ENCODE measurements at places on chromosomes 11 and 22.
A peak's percentile ranks its signal among the peaks of the same experiment; 100 is the strongest.

- DNase-seq, result peak; percentile 96
Measured at GRCh38 chr22:39239561-39240423, 5.0 kb downstream of the PDGFB start.

DNA sequence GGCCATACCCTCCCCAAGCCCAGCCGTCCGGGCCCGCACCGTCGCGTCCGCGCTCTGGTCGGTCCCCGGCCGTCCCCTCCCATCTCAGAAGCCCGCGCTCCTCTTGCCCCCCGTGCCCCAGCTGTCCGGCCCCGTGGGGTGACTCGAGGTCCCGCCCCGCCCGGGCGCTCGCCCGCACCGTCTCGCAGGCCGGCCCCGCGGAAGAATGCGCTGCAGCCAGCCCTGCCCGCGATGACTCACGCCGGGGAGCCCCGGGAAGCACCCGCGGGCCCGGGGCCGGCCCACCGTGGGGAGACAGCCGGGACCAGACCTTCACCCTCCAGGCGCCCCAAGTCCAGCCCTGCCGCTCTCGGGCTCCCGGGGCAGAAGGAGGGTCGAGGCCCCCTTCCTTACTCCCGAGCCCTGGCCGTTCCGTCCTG lies 320 bp upstream of the PHLDA2 start:
- peak; percentile 68 for DNase-seq

DNA sequence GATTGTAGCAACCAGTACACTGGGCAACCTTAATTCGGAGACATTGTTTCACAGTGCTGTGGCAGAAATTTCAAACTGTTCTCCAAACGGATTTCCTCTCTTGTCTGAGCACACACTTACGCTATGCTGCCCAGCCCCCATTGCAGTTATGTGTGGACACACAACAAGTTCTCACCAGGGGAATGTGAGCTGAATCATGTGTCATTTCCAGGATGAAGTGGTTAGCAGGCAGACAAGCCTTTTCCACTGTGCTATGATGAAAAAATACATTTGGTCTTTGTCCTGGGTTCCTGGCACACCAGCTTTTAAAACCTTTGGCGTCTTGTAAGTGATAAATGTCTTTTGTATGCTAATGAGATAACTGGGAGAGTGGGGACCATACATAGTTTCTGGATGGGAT lies 46.9 kb upstream of the SYT9 start:
- no peak for DNase-seq

DNA sequence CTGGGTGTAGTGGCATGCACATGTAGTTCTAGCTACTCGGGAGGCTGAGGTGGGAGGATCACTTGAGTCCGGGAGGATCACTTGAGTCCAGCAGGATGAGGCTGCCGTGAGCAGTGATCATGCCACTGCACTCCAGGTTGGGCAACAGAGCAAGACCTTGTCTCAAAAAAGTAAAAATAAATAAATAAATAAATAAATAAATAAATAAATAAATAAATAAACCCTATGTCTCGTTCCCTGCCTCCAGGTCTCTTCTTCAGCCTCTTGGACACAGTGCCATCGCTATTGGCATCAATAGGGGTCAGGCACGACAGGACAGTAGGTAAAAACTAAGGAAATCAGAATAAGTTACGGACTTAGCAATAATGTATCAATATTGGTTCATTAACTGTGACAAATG lies 23.4 kb upstream of the SYT12 start:
- DNase-seq, result no peak

- no peak for DNase-seq
Measured at GRCh38 chr22:46428602-46429324, 93.2 kb downstream of the TRMU start.

- no peak for DNase-seq
Measured at GRCh38 chr11:58770166-58770565, 38.4 kb upstream of the GLYAT start.

- DNase-seq, result no peak
Measured at GRCh38 chr11:66369073-66369894, 2.3 kb downstream of the SLC29A2 start.

DNA sequence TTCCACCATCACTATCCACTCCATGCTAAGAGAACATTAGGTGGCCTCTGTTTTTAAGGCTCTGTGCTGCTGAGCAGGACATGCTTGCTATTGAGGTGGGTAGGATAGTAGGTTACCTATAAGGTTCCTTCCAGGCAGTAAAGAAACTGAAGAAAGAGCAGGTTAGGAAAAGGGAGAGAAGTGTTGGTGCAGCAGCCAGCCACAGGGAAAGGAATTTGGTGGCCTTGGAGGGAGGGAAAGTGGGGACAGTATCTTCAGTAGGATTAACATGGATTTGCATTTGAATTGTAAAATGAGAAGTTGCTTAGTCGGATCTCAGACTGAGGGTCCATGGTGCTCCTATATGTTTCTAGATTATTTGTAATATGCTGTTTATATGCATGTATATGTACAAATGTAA lies 49.2 kb upstream of the OLFML1 start:
- DNase-seq, result no peak

DNA sequence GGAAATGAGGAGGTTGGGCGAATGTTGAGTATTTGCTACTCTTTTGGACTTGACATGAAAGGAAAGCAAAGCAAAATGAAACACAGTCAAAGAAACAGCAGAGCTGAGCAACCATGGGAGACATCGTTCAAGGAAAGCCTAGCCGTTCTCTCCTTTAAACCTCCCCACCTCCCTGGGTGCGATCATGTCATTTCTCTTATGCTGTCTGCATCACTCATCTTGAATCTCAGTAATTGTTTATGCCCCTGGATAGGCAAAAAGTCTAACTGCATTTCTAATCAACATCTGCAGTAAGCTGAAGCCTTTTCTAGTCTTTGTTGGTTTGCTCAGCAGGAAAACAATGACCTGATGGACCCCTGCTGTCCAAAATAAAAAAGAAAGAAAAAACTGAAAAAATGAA lies 107.0 kb downstream of the MSANTD4 start:
- DNase-seq, result no peak

GRCh38 chr11:77407613-77408012 lies 66.3 kb downstream of the PAK1 start:
- peak; percentile 80 for DNase-seq

- no peak for DNase-seq
Measured at GRCh38 chr11:119155733-119156492, 7.1 kb downstream of the ABCG4 start.

- no peak for DNase-seq
Measured at GRCh38 chr11:75949023-75949672, 134.1 kb downstream of the UVRAG start.

- DNase-seq, result no peak
Measured at GRCh38 chr22:26524870-26525269, 12.6 kb upstream of the TFIP11 start.

DNA sequence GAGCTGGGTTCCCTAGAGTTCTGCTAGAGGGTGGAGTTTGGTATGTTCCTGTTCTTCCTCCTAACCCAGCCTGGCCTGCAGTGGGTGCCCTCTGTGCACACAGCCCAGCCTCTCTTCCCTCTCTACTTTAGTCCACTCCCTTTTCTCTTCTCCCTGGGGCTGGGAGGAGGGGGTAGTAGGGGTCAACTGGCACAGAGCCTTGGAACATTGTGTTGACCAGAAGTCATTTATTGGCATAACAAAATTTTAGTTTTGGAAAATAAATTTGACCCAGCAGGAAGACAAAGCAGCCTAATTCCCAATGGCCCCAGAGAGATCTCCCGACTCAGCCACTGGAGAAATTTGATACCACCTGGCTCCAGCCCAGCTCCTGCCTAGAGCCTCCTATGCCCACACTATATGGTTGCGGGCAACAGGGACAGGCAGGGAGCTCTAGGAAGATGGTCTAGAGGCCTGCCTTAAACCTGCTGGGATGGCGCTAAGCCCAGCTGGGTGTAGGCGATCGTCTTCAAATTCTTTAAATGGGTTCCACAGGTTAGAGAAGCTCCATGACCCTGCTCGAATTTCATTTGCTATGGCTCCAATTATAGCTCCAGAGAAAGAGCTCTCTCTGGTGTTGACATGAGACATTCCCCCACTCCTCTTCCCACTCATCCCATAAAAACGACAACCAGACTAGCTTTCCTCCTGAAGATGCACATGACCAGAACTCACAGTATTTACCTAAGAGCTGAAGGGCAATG lies 9.9 kb downstream of the PCSK7 start:
- peak; percentile 41 for DNase-seq

DNA sequence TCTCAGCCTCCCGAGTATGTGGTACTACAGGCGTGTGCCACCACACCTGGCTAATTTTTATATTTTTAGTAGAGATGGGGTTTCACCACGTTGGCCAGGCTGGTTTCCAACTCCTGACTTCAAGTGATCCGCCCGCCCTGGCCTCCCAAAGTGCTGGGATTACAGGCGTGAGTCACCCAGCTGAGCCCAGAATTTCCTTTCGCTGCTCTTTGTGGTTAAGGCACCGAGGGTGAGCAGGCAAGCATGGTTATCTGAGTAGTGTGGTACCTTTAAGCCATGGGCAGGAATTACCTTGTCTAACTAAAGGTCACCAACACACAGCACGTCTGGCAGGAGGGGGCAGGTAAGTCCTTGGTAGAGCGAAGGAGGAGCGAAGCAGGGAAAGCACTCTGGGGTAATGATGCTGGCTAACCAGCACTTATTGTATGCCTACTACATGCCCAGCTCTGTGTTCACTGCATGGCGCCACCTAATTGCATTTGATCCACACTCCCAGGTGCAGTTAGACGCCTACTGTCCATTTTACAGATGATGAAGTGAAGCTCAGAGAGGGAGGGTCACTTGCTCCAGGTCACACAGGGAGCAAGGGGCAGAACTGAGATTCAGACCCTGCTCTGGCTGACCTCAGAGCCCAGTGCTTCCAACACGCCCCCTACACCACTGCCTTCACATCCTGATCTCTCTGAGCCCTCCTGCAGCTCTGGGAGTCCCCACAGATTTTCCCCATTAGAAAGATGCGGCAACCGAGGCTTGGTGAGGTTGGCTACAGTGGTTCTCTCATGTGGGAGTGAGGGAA lies 45.7 kb downstream of the TRIOBP start:
- DNase-seq, result no peak

DNA sequence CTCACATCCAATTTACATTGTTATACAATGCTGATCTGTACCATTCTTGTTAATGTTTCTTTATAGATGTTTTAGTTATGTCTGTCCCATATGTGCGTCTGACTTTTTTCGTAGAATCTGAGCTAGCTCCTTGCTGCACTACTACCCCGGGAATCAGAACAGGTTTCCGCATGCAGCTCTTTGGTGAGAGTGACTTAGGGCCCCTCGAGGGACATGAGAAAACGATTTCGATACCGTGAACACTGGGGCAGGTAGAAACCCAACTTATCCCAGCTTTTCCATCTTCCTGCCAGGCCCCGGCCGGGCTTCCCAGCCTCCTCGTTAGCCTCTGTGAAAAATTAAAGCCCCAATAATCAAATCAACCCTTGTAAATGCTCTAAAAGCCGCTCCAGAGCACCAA lies 23.4 kb upstream of the PKNOX2 start:
- no peak for DNase-seq

GRCh38 chr11:47243454-47243853 lies 5.2 kb downstream of the ACP2 start:
- peak; percentile 54 for DNase-seq

DNA sequence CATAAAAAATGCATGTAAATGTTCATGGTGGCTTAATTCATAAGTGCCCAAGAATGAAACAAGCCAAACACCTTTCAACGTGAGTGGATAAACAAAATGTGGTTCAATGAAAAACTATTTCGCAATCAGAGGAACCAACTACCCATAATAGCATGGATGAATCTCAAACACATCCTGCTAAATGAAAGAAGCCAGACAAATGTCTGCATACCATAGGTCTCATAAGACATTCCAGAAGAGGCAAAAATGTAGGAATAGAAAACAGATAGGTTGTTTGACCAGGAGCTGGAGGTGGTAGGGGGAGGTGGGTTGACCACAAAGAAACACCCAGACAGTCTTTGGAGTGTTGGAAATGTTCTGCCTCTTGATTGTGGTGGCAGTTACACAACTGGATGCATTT lies 13.2 kb upstream of the OSBPL5 start:
- no peak for DNase-seq

DNA sequence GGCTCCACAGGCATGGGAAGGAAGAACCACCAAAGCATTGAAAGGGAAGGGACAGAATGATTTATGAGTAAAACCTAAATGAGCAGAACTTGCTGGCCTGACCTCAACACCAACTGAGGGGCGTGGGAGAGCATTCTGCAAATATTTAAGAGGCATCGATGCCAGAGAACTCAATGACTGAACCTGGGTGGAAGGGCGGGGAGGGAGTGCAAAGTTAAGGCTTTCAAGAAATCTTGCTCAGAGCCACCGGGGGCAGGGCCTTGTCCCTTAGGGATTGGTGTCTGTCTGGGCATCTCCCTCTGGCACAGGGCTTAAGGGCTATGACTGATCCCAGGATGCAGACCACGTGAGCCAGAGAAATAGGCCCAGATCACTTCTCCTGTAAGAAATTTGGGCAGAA lies 137.1 kb downstream of the ADAMTS15 start:
- no peak for DNase-seq

GRCh38 chr11:79219186-79220045 lies 221.4 kb downstream of the TENM4 start:
- no peak for DNase-seq

DNA sequence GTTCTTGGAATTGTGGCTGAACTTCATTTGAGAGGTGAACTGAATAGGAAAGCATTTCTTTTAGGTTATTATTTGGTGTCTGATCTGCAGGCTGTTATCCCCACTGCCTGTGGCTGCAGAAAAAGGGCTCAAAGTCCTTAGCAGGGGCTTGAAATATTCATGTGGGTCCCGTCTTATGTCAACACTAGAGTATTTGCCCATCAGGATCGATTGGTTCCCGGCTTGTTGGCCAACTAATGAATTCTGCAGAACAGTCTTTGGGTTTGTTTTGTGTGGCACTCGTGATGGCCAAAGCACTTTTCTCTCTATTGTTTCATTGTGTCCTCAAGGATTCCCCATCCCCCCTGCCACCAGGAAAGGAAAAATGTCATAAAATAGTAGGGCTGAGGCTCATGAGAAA lies 211.9 kb downstream of the MYO18B start:
- DNase-seq, result no peak

- DNase-seq, result no peak
Measured at GRCh38 chr22:49503896-49504521, 323.7 kb downstream of the BRD1 start.

- no peak for DNase-seq
Measured at GRCh38 chr11:111635706-111636045, 33.4 kb downstream of the SIK2 start.

DNA sequence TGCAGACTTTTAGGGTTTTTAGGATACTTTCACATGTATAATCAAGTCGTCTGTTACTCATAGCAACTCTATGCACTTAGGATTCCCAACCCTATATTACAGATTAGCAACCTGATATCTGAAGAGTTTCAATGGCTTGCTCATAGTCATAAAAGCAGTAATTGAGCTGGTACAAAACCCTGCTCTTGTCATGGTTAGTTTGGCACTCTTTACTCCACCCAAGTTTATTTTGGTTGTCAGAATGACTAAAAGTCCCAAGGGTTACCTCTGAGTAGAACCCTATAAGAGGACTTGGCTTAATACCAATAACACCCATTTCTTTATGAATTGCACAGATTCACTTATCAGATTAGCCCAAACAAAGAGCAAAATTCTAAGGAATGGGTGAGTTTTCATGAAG lies 550.6 kb downstream of the SOX6 start:
- no peak for DNase-seq

DNA sequence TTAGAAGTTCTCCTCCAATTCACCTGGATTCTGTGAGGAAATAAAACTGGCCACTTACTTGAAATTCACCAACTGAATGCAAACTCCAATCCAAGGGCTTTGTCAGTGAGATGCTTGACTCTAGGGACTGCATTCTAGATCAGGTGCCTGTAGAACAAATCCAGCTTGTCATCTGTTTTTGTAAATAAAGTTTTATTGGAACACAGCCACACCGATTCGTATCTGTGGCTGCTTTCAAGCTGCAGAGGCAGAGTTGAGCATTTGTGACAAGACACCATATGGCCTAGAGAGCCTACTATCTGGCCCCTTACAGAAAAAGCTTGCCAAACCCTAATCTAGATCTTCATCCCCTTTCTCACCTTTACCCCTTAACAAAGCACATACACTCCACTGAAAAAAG lies 82.3 kb downstream of the BTBD10 start:
- no peak for DNase-seq
